ENCODE measurements at places on chromosomes 4 and X.

- DNase-seq = no peak
Observed at GRCh38 chr4:84708406-84709135, 125.6 kb downstream of the CDS1 start.

DNA sequence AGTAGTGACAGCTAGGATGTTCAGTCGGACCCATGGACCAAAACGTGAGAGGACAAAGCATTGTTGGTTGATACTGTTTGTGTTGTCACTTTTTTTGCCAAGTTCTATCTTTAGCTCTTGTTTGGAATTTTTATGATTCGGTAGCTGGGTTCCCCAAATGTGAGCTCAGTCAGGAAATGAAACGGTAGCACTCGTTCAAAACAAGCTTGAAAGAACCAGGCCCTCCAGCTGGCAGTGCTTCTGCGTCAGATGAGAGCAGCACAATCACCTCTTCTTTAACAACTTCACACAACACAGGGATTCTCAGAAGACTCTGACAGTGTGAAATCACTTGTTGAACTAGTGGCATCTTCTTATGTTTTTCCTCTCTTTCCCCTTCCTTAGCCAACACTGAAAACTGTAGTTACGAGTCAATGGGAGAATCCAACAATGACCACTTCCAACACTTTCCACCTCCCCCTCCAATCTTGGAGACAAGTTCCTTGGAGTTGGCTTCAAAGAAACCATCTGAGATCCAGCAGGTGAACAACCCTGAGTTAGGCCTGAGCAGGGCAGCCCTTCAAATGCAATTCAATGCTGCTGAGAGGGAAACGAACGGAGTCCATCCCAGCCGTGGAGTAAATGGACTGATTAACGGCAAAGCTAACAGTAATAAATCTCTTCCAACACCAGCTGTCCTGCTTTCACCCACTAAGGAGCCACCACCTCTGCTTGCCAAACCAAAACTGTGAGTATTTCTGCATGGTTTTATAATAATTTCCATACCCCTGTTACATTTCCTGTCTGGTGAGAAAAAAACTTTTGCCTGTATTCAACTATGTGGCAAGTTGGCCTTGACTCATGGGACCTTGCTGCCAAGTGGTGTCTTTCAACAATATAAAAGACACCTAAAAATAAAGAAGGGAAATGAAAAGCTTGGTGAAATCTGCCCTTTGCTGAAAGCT is 214.6 kb downstream of the PALLD start:
- no peak for DNase-seq

- no peak for DNase-seq
Observed at GRCh38 chrX:17567821-17568220, 169.5 kb upstream of the SCML1 start.

DNA sequence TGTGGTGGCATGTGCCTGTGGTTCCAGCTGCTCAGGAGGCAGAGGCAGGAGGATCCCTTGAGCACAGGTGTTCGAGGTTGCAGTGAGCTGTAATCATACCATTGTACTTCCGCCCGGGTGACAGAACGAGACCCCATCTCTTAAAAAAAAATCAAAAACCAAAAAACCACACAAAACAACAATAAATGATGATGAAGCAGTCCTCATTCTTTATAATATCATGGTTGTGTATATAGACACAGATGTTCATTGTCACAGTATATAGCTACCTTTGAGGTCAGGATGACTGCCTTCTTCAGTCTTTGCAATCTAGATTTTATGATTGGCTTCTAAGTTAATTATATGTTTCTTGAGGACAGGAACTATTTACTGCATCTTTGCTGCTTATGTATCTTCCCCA is 37.0 kb downstream of the ZFX start:
- no peak for DNase-seq

- no peak for DNase-seq
Observed at GRCh38 chr4:143391895-143392294, 55.2 kb downstream of the GAB1 start.
